Fibroblast of skin of scalp (primary cell): ENCODE measurements at places on chromosomes 4 and X.
A peak's percentile ranks its signal among the peaks of the same experiment; 100 is the strongest.

GRCh38 chr4:108834166-108834834, 71.4 kb upstream of the ETNPPL start:
- DNase-seq: peak; percentile 88

- DNase-seq: peak; percentile 52
These were observed 102.1 kb upstream of the SCML1 start for GRCh38 chrX:17635231-17635630.

GRCh38 chr4:67531379-67531962, 13.8 kb downstream of the CENPC start:
- no peak for DNase-seq

DNA sequence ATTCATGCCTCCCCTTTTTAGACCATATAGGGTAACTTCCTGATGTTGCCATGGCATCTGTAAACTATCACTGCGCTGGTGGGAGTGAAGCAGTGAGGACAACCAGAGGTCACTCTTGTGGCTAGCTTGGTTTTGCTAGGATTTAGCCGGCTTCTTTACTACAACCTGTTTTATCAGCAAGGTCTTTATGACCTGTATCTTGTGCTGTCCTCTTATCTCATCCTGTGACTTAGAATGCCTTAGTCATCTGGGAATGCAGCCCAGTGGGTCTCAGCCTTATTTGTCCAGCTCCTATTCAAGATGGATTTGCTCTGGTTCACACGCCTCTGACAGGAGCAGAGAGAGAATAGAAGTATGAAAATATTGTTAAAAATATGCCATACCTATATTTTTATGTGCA, 355.7 kb downstream of the ADGRL3 start:
- DNase-seq: peak; percentile 16

DNA sequence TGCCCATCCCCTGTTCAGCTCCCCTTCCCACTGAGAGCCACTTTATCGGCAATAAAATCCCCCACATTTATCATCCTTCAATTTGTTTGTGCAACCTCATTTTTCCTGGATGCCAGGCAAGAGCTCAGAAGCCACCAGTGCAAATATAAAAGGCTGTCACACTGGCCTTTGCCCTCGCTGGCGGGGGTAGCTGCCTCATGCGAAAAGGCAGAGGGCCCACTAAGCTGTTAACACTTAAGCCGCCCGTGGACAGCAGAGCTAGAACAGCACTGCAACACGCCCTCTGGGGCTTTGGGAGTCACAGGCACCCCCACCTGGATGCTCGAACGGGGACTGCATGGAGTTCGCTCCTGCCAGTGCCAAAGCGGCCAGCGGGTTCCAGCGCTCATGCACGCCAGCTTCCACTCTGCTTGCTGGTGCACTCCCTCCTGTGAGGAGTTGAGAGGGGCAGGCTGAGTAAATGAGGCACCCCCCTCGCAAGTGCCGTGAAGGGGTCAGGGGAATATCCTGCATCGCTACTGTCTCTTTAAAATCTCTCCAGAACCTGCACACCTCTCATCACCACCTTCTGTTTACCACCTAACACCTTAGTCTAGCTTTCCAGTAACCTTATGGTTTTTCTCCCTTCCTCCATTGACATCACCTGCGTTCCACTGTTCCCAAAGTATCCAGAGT, 99.5 kb downstream of the SORBS2 start:
- DNase-seq: no peak

- no peak for DNase-seq
These were observed 26.4 kb downstream of the ATG4A start for GRCh38 chrX:108117988-108118387.

DNA sequence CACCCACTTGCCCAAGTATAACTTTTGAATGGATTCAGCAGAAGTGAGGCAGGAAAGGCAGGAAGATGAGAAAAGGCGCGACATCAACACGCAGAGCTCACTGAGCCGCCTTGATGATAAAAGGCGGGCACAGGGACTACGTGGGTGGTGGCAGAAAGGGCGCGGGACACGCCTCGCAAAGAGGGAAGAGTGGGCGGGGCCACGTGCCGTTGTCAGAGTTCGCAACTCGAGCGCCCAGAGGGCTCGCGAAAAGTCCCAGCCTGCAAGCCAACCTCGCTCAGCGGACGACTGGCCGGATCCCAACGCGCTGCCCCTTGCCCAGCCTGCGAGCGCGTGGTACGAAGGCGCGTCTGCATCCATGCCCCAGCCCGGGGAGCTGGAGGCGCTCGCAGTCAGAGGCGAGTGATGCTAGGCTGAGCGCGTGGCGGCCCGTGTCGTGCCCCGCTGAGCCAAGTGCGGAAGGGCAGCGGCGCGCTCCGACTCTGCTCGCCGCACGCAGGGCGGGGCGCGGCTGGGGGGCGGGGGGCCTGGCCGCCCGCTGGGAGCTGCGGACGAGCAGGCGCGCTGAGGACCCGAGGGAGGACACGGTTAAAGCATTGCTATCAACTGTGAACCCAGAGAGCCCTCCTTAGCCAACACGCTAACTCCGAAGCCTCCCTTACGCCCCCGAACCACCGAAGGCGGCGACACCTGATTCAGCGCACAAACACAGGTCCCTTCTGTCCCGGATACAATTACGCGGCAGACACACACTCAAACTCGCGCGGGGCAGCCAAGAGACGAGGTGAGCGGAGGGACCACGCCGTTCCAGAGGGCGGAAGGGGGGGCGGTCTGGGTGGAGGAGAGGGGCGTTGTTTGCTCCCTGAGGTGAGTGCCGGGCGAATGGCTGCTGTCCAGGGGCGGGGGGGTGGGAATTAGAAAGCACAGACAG, at the start of gene UGT8:
UGT8 (plus strand) TSS at position 617 of the 931 bp plus-strand sequence. CDS start 24,074 bp downstream, outside the sequence.
- DNase-seq: peak; percentile 13

GRCh38 chrX:24662352-24662751, 15.2 kb upstream of the PCYT1B start:
- no peak for DNase-seq

- DNase-seq: peak; percentile 0
These were observed 584.3 kb upstream of the SMIM31 start for GRCh38 chr4:164169591-164169990.
